ENCODE measurements at places on chromosomes 6 and 20. TPM values are rescaled to one million over a fixed set of nuclear protein-coding genes. Genes with fewer than 3 reads are reported as not detected.

- DNase-seq: no peak
These were observed 11.2 kb upstream of the CLDN20 start for GRCh38 chr6:155252581-155252980.

- no peak for DNase-seq
These were observed 59.0 kb downstream of the THEMIS start for GRCh38 chr6:127841811-127842210.

DNA sequence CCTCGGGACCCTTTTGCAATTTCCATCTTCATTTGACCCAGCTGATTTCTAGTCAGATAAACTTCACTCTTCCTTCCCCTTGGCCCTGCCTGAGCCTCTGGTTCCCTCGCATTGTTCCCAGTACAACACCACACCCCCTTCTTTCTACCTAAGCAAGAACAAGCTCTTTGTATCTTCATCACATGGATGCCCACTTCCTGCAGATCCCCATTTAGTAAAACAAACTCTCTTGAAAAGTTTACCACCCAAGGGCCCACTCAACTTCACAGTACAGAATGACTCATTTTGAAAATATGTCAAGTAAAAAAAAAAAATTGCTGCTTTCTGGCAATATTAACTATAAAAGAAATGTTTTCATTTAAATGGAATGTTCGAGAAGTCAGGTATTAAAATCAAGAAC, 5.2 kb downstream of the FAXC start:
- DNase-seq: no peak

DNA sequence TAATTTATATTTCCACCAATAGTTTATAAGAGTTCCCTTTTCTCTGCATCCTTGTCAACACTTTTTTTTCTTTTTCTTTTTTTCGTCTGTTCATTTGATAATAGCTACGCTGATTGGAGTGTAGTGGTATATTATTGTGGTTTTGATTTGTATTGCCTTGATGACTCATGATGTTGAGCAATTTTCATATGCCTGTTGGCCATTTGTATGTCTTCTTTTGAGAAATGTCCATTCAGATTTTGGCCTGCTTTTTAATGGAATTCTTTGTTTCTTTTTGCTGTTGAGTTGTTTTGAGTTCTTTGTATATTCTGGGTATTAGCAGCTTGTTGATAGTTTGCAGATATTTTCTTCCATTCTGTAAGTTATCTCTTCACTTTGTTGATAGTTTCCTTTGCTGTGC, 773.4 kb downstream of the KIF16B start:
- DNase-seq: no peak

- no peak for DNase-seq
These were observed 52.9 kb upstream of the PLCB4 start for GRCh38 chr20:9015984-9016324.

DNA sequence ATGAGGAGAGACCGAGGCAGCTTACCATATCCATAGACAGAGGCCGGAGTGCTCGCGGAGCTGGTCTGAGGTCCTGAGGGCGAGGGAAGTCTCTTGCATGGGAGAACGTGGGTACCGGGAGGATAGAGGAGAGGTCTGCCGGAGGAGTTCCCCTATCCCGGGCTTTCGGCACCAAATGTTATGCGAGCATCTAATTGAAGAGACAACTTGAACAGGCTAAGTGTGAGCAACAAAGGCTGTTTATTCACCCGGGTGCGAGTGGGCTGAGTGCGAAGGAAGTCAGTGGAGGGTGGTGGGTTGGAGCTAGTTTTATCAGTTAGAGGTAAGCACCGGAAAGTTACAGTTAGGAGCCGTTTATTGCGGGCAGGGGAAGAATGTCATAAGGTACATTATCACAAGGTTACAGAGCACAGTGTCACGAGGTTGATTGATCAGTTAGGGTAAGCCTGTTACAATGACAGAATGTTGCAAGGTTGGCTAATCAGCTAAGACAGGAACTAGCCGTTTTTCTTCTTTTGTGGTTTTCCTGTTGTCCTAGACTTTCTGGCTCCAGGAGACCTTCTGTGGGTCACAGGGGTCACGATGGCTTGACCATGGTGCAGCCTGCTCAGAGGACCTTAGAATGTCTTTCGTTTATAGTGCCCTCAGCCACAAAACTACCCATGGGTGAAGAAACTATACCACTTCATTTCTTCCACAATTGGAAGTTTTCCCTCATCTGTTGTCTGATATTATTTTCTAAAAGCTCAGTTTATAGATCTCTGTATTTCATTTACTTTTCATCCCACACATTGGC, 746.0 kb upstream of the ADGRB3 start:
- DNase-seq: no peak

GRCh38 chr6:34518669-34519365, 37.3 kb downstream of the SPDEF start:
- DNase-seq: no peak

ZNF311 gene
- 0.53 TPM for total RNA-seq

VGLL2 gene
- total RNA-seq: not detected

MYT1 gene
- total RNA-seq: not detected

Measured in activated naive CD4-positive, alpha-beta T cell treated with anti-CD3 and anti-CD28 coated beads, Interleukin-2, amount 50 U/mL, for 72 hours (primary cell).